ENCODE measurements at places on chromosomes 2 and 18.

DNA sequence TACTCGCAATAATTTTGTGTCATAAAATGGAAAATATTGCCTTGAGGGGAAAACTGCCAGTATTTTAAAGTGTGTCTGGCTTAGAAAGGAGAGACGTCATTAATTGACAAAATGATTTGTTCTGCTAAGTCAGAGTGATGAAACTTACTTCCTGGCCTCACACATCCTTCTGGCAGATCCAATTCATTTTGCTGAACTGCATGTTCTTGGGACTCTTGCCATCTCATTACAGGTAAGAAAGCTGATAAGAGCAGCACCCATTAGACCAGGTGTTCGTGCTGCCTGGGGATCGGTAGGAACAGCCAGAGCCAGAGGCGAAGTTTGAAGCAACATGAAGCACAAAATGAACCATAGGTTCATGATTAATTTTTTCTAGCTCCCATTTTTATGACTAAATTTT lies 38.0 kb downstream of the KCNE4 start:
- DNase-seq, result no peak

DNA sequence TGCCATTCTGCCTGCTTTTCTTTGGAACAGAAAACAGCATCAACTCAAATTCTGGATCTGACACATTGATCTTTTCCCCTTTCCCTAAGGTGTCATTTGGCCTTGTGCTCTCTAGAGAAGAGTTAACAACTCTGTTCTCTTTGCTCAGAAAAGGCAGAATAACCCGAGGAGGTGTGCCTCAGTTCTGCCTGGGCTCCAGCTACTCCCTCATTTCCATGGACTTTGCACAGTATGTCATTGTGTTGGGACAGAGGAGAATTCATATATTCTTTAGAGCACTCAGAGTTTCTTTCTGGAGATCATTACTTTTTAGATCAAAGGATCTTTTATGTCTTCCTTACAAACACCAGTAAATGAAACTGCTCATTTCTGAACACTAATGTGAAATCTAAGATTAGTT lies 249.1 kb downstream of the PHLPP1 start:
- DNase-seq, result no peak

- DNase-seq, result no peak
These were observed 12.3 kb upstream of the STK17B start for GRCh38 chr2:196183528-196184231.

DNA sequence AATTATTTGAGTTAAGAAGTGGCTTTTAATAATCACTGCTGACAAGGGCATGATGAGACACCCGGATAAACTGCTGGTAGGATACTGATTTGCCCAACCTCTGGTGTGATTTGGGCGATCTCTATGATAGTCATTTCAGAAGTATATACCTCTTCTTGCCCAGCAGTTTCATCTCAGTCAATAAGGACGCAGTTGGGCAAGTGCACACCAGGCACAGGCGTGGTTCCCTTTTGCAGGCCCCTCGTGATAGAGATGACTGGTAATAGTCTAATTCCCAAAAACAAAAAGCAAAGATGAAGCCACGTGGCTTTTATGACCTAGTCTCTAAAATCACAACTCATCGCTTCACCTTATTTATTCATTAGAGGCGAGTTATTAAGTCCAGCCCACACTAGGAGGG lies 246.4 kb downstream of the PRKCE start:
- no peak for DNase-seq

GRCh38 chr2:80147690-80148089 lies 156.9 kb downstream of the LRRTM1 start:
- DNase-seq, result no peak

- no peak for DNase-seq
These were observed 1377.1 kb upstream of the PIK3C3 start for GRCh38 chr18:40577981-40578365.

- DNase-seq, result no peak
These were observed 479 bp downstream of the GPATCH11 start for GRCh38 chr2:37084797-37085196.

DNA sequence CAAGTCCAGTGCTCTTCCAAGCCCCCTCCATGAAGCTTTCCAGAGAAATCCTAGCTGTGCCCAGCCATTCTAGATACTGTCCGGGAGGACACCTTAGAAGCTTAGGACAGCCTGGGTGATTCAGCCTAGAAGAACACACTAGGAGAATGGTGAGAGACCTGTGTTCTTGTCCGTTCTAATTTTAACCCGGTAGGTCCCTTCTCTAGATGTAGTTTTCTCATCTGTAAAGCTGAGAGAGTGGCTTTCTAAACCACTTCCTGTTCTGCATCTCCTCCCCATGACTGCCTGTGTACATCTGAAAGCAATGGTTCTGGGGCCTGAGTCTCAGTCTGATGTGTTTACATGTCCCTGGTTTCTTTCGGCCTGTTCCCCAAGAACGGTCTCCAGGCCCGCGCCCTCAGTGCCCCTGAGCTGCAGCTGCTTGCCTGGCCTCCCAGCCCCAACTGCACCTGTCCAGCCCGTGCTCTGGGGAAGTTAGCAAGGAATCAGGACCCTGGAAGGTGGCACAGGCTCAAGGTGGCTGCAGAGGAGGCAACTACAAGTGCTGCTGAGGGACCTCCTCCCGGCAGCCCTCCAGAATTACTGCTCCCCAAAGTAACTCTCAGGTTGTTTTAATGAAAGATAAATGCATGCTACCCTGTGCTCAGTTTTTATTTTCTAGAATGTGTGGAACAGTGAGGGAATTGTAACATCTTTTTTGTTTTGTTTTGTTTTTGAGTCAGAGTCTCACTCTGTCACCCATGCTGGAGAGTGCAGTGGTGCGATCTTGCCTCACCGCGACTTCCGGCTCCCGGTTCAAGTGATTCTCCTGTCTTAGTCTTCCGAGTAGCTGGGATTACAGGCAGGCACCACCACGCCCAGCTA lies 105.9 kb downstream of the LBH start:
- DNase-seq, result no peak

DNA sequence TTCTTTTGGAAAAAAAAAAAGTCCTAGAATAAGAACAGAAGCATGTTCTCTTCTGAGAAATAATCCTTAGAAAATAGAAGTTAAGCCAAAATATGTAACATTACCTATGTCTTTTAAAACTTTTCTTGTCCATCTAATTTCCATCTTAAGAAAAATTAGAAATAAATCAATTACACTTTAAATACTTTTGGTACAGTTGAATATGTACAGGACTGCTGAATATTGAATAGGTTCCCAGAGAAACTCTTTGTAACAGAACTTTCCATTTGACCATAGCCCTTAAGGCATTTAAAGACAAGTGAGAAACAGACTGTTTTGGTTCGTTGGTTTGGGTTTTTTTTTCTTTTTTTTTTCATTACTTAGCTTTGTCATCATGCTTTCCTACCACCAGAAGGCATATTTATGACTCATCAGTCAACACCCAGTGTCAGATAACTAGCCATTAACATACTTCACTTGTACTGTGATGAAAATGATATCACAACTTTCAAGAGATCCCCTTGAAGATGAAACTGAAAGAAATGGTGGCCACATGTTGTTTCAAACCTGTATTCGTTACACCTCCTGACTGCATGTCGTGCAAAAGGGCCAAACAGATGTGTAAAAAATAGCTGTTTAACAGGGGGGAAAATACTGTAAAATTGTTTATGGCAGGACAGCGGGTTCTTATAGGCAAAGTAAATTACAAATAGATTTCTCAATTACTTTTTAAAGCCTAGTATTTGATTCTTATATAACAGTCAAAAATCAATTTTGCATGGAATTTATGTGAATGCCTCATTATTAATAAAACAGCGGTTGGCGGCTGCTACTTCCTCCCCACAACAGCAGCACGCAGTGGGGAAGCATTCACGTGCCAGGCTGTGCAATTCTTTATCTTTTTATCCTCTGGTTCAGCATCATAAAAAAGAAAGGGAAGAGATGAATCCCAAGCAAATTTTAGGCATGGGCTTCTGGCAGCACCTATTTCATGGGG lies 280.7 kb upstream of the HNRNPA3 start:
- no peak for DNase-seq

GRCh38 chr18:74353169-74353775 lies 37.6 kb downstream of the C18orf63 start:
- peak; percentile 61 for DNase-seq

DNA sequence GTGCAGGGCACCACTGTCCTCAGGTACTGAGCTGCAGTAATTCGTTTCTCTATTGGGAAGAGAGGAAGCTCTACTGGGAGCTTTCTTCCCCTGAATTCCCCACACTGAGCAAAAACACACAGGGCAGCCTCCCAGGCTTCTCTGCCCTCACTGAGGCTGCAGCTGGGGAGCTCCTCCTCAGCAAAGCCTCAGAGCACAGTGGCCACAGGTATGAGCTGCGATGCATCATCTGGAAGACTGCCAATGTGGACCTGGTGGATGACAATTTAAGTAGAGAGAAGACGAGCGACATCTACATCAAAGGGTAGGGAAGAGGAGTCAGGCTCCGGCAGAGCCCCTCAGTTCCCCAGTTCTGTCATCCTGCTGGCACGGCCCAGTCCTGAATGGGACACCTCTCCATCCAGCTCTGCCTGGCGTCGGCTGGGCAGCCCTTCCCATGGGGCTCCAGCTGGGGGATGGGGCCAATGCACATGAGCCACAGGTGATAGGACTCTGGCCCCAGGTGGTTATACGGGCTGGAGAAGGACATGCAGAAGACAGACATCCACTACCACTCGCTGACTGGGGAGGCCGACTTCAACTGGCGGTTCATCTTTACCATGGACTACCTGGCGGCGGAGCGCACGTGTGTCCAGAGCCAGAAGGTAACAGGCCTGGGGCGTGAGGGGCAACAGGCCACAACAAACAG lies 37.6 kb downstream of the LMAN2L start:
- no peak for DNase-seq

DNA sequence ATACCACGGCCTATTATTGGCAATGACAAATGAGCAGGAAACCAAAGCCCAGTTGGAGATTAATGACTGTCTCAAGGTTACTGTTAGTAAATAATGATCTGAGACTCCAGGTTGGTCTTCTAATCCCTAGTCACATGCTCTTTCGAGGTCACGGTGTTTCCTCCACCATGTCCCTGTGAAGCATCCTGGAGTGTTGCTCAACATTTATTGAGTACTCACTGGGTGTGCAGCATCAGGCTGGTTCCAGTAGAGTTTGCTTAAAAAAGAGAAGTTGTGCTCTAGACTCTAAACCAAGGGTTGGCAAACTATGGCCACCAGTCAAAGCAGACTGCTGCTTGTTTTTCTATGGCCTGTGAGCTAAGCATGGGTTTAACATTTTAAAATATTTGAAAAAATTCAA lies 263.8 kb upstream of the ATP5MC3 start:
- DNase-seq, result no peak

GRCh38 chr2:12207491-12207890 lies 461.1 kb downstream of the LPIN1 start:
- no peak for DNase-seq

GRCh38 chr2:42127425-42128424 lies 41.4 kb upstream of the EML4 start:
- no peak for DNase-seq

DNA sequence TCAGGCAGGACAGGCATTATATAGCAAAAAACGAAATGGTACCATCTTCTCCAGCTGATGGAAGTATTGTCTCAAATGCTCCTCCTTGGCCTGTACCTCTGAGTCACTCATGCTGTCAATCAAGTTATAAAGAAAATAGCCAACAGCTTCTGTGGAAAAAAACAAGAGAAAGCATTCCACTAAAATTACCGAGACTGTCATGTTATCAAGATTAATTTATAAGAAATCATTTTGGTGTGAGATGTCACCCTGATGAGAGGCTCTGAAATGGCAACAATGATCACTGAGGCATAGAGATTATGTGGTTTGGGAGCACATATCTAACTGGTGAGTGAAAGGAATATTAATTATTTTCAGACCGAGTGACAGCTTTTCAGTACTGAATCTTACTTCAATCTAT lies 47.4 kb downstream of the LRPPRC start:
- DNase-seq, result no peak

DNA sequence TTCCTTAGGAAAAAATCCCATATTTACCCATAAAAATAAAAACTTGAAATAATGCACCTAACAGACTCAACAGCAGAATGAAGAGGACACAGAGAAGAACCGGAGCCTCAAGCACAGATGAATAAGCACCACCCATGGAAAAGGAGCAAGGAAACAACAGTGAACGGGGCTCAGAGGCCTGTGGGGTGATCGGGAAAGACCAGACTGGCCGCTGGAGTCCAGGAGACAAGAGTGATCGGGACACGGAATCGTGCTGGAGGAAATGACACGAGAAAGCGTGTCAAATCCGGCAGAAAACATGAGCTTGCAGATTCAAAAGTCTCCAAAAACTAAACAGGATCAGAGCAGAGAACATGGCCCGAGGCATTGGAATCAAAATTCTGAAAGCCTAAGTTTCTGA lies 448.0 kb upstream of the SALL3 start:
- DNase-seq, result no peak

DNA sequence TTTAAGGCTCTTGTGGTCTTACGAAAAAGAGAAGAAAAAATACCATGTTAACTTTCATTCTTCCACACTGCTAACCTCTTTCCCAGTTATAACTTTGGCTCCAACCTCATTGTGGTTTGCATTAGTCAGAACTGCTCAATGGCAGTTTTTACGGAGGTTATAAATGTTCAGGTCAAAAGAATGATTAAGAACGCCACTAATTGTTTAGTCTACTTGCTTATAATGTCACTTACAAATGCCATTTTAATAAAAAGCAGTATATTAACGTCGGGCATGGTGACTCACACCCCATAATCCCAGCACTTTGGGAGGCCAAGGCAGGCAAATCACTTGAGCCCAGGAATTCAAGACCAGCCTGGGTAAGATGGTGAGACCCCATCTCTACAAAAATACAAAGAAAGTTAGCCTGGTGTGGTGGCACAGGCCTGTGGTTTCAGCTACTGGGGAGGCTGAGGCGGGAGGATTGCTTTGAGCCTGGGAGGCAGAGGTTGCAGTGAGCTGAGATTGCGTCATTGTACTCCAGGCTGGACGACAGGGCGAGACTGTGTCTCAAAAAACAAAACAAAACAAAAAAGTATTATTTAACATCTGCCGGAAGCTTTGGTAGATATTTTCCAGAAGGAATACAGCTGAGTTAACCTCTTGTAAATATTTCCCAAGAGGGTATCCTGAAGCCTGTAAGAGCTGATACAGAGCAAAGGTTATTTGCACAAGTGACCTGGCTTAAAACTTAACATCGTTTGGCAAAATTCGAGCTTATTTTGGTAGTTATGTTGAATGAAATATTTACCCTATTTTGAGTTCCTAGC lies 5.1 kb downstream of the AGPS start:
- DNase-seq, result no peak

DNA sequence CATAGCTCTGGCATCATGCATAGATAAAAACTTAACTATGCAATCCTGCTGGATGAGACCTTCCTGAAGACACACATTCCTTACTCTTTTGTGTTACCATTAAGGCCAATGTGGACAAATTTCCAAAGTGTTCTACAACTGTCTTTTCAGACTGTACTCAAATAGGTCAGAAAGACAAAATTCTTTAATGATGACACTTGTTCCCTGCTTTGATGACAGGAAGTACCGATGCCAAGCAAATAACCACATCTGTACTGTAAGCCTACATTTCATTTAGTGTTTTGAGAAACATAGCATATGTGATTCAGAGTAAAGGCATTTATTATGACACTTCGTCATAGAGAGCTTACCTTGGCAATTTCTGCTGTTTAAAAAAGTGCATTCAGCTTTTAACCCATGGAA lies 55.0 kb downstream of the PMAIP1 start:
- no peak for DNase-seq
